ENCODE measurements at places on chromosomes 4 and X.
A peak's percentile ranks its signal among the peaks of the same experiment; 100 is the strongest.

DNA sequence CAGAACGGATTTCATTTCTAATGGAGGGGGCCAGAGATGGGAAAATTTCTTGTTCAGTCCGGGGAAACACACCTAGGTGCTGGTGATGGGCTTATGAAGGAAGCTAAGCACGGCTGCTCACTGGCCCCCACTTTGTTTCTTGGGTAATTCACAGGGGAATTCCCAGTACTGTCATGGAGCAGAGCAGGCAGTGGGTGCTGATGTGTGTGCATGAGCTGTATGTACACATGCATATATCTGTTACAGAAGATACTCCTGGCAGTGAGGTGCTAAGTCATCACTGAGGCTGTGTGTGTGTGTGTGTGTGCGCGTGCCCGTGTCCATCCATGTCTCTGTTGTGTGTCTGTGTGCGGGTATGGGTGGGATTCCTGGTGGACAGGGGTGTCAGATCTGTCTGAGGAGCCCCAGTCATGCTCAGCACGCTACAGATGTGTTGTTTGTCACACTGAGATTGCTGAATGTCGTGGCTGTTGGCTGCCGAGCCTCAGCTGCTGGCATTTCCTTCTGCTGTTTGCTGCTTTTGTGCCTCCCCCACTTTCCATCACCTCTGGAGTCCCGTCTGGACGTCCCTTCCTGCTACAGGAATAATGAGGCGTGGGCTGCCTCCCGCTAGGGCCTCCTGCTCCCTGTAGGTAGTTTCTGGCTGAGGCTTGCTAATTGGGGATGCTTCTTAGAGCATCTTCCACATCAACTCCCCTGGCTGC, 53.3 kb downstream of the JADE1 start:
- no peak for DNase-seq

- DNase-seq = no peak
Observed at GRCh38 chr4:124105212-124105611, 607.3 kb downstream of the ANKRD50 start.

GRCh38 chrX:151753313-151754046, 18.9 kb downstream of the CNGA2 start:
- peak; percentile 22 for DNase-seq

GRCh38 chr4:72817012-72817411, 248.0 kb upstream of the ADAMTS3 start:
- DNase-seq = no peak

- DNase-seq = no peak
Observed at GRCh38 chrX:15158736-15159406, 111.0 kb downstream of the ASB9 start.

DNA sequence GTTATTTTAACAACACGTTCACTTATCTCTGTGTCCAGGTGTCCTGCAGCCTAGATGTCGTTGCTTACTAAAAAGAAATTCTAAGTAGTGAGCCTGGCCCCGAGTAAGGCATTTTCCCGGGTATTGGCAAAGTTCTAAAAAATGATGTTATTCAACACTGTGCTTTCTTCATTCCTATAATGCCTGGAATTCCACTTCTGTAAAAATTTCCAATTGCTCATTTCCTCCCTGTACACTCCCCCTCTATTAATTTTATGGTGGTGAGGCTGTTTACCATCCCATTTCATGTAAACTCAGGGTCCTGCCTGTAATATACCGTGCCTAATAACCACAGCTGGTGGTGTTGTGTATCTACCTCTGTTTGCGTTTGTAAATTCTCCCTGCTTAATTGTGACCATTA, 14.2 kb downstream of the BST1 start:
- no peak for DNase-seq

DNA sequence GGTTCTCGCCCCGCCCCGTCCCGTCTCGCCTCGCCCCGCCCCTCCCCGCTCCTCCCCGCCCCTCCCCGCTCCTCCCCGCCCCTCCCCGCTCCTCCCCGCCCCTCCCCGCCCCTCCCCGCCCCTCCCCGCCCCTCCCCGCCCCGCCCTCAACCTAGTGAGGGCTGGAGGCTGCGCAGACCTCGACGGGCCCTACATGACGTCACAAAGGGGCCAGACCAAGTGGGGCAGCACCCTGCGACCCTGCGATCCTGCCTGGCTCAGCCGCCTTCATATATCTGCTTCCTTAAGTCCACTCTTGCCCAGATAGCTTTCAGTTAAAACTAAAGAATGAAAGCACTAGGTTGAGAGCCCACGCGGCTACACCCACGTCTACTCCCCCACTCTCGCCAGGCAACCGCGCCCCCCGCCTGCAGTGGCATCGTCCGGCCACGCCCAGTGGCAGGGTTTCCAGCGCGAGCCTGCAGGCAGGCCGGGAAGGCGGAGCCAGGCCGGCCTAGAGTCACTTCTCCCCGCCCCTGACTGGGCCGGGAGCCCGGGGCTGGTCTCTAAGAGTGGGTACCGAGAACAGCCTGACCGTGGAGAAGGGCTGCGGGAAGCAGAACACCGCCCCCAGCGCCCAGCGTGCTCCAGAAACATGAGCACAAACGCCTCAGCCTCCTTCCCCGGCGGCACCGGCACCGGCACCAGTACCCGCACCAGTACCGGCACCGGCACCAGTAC, 1.5 kb upstream of the MAOA start:
- peak; percentile 28 for DNase-seq

Measured in Panc1 (cell line).